ENCODE measurements at places on chromosomes 2 and 18.

GRCh38 chr2:106201661-106202060 lies 7.6 kb upstream of the UXS1 start:
- no peak for DNase-seq

- DNase-seq = no peak
Observed at GRCh38 chr2:105166688-105167087, 74.9 kb upstream of the GPR45 start.

GRCh38 chr2:31205186-31205585 lies 12.1 kb downstream of the CAPN14 start:
- DNase-seq = no peak

GRCh38 chr2:109411640-109412325 lies 202.0 kb downstream of the SEPTIN10 start:
- DNase-seq = no peak

DNA sequence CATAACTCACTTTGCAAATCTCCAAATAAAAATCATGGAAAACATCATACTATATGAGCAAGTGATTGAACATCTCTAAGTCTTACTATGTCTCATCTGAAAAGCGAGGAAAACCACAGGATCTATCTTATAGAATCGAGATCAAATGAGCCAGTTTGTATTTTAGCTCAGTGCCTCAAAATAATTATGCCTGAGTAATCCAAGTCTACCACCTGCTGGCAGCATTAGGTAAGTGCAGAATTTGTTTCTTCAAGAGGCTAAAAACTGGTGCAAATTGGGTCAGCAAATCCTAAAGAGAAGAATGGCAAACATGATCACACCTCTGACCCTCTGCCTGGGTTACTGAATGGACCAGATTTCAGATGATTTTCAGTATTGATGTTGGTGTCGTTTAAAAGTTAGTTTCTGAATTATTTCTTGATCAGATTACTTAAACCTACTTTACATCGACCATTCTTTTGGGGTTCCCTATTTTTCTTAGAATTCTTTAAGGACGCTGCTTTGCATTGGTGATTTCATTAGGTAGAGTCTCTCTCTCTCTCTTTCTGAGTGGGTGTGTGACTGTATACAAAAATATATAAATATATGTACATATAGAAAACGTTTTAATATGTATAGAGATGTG lies 12.7 kb upstream of the FHOD3 start:
- DNase-seq = peak; percentile 42

- no peak for DNase-seq
Observed at GRCh38 chr2:134289225-134289624, 35.4 kb downstream of the MGAT5 start.

Measured in NCI-H2081 treated with DMSO at 0.1 percent for 48 hours (cell line).